ENCODE measurements at places on chromosomes 16 and 17. TPM values are rescaled to one million over a fixed set of nuclear protein-coding genes. Genes with fewer than 3 reads are reported as not detected.

CCL5 gene
- total RNA-seq, result not detected

SLC16A5 gene
- total RNA-seq, result 0.50 TPM

CALB2 gene
- total RNA-seq, result 50.4 TPM

MMP25 gene
- total RNA-seq, result not detected

DNA sequence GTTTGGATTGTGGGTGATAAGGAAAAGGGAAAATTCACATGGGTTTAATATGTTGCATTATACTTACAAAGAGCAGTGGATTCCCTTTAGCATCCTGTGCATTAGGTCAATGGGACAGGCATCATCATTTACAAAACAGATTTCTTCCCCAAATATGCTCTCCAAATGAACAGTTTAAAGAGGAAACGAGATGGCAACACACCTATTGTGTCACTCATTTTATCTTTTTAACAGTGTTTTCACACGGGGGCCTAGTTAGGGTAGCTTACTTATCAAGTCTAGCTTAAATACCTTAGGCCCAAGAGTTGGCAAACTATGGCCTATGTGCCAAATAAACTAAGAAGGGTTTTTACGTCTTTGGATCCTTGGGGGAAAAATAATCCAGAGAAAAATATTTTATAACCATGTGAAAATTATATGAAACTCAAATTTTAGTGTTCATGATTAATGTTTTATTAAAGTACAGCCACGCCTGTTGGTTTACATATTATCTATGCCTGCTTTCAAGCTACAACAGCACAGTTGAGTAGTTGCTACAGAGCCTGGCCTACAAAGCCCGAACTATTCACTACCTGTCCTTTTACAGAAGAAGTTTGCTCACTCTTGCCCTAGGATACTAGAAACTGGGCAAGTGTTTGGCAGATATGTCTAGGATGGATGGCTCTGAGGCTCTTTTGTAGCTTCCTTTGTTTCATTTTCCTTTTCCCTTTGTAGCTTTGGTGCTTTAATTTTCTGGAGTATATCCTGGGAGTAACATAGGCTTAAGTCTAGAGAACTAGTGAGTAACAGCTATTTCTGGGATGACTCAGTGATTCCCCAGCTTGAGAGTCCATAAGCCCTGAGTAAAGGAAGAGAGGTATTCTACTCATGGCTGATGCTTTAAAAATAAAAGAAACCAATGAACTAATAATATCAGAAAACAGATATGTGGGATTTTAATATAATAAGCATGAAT lies 12.4 kb downstream of the NUP93 start:
- no peak for DNase-seq

DNA sequence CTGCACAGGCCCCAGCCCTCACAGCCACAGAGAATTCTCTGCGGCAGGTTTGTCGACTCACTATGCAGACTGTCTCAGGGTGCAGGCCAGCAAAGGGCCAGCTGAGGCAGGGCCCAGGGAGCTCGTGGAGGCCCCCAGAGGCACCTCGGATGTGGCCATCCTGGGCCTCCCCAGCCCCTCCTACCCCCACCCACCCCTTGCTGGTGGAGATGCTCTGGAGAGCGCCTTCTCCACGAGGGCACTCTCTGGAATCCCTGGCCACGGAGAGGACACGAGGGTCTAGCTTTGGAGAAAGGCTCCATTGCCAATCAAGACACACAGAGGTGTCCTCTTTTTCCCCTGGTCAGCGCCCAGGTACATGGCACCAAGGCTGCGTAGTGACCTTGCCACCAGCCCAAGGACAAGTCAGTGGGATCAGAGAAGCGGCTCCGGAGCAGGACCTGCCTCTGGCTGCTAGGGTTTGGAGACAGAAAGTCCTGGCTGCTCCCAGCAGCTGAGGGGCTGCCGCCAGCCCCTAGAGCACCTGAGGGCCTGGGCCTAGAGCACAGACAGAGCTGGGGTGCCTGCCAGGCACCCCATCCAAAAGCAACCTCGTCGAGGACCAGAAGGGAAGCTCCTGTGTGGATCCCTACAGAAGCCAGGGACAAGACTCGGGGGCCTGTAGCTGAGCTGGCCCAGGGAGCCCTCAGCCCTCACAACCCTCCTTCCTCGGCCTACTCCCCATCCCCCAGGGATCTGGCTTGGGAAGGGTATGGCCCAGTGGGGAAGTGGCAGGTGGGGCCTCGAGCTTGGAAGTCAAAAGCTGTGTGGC lies 18.7 kb downstream of the ARL2BP start:
- DNase-seq, result no peak

- DNase-seq, result no peak
Observed at GRCh38 chr16:13186813-13187212, 285.4 kb downstream of the SHISA9 start.

DNA sequence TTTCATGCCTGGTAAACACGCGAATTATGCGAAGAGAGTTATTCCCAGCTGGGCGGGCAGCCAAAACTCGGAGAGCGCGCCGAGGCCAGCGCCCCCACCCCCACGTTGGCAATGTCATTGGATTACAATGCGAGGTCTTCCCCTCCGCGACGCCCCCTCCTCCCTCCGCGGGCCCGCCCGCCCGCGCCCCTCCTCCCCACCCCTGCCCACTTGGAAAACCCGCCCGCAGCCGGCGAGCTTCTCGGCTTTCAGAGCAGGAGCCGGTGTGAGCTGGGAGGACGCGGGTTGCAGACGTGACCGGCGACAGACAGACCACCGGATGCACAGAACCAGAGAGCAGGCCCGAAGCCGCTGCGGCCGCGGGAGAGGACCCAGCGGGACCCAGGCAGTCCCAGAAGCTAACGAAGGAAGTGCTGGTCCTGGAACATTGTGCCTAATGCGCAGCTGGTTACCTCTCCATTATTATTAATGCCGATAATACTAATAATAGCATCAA lies 4.0 kb downstream of the NOG start:
- DNase-seq, result peak; percentile 24

DNA sequence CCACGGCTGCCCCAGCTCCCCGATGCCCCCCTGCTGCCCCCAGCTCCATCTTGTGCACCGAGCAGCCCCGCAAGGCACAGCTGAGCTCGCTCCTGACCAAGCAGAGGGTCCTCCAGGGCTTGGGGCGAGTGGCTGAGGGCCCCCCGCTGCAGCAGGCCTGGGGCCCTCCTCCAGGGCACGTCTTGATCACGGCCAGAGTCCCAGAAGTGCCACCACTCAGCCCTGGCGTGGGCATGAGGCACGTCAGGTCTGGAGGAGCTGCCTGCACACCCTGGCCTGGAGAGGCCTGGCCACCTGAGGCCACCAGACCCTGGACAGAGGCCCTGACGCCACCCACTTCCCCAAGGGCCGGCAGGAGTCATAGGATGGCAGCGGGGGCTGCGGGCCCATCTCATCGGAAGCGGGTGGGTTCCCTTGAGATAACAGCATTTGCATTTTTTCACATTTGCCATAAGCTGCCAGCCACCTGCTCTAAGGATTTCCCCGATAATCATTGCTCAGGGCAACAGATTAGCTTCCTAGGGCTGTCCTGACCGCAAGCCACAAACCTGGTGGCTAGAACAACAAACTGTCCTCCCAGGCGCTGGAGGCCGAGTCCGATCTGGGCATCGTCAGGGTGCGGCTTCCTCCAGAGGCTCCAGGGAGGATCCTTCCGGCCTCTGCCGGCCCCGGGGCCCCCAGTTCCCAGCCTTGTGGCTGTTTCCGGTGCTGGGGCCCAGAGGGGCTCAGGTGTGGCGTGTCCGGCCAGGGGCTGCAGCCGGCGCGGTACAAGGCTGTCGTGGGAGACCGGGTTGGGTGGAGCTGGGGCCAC lies 23.9 kb upstream of the C1QTNF8 start:
- no peak for DNase-seq

- no peak for DNase-seq
Observed at GRCh38 chr16:14513389-14514107, 116.5 kb downstream of the PARN start.

DNA sequence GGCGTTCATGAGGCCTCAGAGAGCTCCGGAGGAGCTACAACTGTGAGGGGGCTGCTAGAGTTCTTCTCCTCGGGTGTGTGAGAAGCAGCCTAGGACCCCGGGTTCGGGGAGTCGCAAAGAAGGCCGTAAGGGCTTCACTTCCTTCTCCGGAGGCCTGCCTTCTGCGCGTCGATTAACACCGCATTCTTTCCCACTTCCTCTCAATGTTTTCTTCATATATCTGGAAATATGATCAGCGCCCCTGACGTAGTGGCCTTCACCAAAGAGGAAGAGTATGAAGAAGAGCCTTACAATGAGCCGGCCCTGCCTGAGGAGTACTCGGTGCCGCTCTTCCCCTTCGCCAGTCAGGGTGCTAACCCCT lies 449 bp downstream of the SMCR8 start:
- no peak for DNase-seq

- peak; percentile 60 for DNase-seq
Observed at GRCh38 chr17:32497431-32498205, 10.8 kb downstream of the CDK5R1 start.

GRCh38 chr17:55334285-55334684 lies 69.5 kb downstream of the HLF start:
- peak; percentile 53 for DNase-seq

DNA sequence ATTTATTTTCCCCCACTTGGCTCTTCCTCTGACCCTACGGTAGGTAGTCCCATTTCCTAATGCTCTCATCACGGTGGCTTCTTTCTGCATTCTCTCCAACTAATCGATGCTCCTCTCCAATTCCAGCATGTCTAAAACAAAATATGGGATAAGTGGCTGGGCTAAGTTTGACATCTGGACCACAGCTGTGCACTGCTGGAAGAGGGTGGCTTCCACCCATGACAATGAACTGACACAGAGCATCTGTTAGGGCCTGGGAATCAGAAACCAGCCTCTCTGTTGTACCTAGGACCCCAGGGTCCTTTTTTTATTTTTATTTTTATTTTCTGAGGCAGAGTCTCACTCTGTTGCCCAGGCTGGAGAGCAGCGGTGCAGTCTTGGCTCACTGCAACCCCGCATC lies 29.0 kb upstream of the SLC39A11 start:
- no peak for DNase-seq

DNA sequence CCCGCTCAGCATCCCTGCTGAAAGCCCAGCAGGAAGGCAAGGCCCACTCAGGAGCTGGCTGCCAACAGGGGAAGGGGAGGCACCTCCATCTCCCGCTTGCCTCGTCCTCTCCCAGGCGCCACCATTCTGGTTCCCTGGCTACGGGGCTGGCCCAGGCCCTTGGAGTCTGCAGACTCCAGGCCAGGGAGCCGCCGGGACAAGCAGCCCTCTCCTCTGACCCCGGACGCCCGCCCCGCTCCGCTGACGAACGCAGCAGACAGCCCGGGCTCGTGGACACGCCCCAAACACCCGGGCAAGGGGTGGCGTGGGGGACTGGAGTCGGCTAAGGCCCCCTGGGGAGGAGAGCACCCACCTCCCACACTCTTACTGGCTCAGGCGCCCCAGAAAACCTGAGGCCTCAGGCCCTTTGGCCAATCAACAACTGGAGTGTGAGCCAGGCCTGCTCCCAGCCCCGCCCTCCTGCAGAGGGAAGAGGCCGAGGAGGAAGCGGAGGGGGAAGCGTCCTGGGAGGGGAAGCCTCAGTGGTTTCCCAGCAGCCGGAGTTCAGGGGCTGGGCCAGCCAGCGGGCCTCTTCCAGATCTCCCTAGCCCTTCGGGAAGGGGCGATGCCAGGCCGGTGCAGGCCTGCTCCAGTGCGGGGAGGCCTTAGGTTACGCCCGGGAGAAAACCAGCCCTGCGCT lies 4.2 kb downstream of the MNT start:
- peak; percentile 94 for DNase-seq

GRCh38 chr17:80116276-80116920 lies 15.0 kb downstream of the GAA start:
- DNase-seq, result no peak

GRCh38 chr17:29722411-29723198 lies 99.9 kb upstream of the CORO6 start:
- no peak for DNase-seq

DNA sequence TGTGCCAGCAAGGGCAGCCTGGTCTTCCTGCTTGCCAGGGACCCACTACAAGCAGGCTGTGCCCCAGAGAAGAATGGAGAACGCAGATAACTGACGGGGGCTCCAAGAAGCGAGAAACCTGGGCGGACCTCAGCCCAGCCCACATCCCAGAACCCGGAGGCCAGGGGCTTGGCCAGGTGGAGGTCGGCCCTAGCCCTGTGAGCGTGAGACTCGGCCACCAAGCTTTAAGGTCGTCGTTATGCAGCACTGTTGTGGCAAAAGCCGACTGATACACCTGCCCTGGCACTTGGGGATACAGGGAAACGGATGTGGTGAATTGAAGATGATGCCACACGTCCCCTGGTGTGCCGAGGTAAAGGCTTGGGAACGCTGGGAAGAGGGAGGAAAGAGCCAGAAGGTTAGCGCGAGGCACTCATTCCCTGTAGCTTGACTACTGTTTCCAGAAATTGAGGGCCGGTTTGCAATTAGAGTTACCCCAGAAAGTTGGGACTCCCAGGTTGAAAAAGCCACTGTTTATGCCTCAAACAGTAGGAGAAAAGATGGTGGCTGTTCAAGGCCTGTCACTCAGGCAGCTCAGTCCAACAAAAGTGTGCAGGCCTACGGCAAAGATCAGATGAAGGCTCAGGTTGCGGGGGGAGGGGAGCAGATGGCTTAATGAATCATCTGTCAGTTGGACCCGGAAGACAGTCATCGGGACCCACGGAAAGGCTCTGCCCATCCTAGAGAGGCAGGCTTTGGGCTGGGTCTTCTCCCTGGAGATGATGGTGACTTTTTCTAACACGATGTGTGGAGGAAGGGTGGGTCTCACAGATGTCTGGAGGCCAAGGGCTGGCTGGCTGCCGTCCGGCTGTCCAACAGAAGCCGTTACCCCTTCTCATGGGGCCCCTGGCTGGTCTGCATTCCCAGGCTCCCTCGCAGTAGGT lies 45.6 kb upstream of the BAHCC1 start:
- no peak for DNase-seq

GRCh38 chr17:32869345-32870026 lies 7.4 kb downstream of the MYO1D start:
- DNase-seq, result no peak
